ENCODE measurements at places on chromosomes 11 and 22.

GRCh38 chr22:43343670-43344519, 723 bp upstream of the SCUBE1 start:
- no peak for DNase-seq

DNA sequence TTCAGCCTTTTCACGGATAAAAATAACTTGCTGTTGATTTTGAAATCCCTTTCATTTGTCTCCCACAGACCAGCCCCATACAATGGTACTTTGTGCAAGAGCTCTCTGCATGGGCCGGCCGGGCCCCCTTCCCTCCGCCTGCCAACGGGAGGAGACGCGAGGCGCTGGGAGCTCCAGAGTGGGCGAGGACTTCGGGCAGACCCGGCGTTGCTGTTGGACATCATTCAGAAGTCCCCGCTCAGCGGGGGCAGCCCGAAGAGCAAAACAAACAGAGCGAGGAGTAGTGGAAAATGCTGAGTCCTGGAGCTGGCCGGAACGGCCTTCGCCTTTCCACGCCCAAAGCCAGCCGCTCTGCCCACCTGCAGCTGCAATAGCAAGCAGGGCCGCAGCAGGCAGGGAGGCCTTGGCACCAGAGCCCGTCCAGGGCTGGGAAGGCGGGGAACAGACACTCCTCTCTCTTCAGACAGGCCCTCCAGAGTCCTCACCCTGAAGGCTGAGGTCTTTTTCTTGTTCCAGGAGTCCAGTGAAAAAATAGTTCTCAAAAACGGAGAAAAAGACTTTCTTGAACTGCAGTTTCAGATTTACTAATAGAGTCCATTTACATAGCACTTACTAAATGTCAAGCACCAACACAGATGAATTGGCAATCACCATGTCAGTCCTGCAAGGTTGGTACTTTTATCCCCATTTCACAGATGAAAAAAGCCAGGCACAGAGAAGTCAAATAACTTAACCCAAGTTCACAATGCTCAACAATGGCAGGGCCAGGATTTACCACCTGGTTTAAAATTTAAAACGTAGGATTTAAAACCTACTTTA, 135.5 kb downstream of the ETS1 start:
- DNase-seq: no peak

DNA sequence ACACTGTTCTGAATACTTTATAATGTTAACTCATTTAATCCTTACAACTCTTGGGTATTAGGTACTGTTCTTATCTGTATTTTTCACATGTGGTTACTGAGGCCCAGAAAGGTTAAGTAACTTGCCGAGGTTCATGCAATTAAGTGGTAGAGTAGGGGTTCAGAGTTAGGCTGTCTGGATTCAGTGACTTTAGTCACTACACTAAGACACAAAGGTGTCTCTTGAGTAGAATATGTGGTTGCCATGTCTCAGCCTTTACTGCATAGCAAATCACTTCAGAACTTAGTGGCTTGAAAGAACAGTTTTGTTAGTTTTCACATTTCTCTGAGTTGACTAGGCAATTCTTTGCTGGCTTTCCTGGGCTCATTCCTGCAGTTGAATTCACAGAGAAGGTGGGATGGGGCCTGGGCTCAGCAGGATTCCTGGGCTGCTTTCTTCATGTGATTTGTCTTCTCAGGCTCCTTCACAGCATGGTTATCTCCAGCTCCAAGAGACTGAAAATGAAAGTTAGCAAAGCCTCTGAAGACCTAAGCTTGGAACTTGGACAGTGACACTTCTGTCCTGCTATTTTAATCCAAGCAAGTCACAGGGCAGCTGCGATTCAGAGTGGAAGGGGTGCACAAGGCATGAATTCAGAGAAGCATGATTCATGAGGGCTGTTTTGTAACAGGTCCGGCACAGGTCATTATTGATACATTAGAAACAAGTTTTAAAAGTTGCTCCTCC, 68.3 kb downstream of the SPECC1L start:
- no peak for DNase-seq

GRCh38 chr11:119362741-119363080, 16.2 kb upstream of the MFRP start:
- DNase-seq: peak; percentile 59

- no peak for DNase-seq
These were observed 13.2 kb downstream of the BARX2 start for GRCh38 chr11:129388824-129389223.

GRCh38 chr22:50670914-50671538, 1.6 kb upstream of the SHANK3 start:
- DNase-seq: no peak

DNA sequence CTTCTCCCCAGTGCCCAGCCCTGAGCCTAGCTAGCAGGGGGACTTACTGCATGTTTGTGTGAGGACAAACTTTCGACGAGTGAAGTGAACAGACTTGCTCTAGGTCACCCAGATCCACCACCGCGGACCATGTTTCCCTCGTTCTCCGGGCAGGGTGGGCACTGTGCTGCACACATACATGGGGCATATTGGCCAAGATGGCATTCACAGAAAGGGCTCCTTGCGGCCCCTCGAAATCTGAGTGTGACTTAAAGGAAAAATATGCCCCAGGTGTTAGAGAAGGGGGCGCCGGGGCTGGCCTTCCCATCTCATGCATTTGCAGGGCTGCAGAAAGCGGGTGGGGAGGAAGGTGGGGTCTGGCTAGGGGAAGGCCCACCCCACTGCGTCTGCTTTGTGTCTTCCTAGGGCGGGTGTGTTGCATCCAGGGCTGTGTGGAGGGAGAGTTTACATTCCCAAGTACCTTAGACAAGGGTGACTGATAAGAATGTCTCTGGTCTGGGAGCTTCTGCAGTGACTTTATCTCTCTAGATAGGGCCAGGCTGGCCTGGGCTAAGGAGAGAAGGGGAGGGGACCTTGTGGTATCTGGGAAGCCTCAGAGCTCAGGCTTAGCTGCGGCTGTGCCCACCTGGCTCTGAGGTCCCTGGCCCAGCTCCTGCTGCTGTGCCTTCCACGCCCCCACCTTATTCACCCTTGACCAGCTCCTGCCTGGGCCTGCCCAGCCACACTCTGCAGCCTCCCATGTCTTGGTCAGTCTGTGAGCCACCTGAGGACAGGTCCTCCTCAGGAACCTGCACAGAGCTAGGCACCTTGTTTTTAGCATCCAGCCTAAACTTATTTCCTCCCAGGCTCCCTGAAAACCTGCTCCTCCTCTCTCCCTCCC, 45.8 kb downstream of the LRRC32 start:
- no peak for DNase-seq

GRCh38 chr11:38323961-38324761, 1726.1 kb upstream of the RAG2 start:
- no peak for DNase-seq

DNA sequence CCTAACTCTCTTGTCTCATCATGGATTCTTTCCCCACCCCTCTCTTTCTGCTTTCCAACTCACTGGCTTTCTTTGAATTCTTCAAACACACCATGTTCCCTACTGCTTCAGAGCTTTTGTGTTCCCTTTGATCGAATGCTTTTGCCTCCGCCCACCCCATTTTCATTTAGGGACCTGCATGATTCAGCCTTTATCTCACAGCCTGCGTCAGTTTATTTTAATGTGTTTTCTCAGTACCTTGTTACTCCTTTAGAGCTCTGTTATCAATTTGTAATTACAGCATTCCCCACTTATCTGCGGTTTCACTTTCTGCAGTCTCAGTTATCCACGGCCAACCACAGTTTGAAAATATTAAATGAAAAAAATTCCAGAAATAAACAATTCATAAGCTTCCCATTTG, 451.3 kb downstream of the METTL15 start:
- DNase-seq: no peak

- no peak for DNase-seq
These were observed 2.9 kb downstream of the FAM111A start for GRCh38 chr11:59145534-59145933.

- DNase-seq: no peak
These were observed 465.3 kb upstream of the ARHGAP42 start for GRCh38 chr11:100221791-100222190.

DNA sequence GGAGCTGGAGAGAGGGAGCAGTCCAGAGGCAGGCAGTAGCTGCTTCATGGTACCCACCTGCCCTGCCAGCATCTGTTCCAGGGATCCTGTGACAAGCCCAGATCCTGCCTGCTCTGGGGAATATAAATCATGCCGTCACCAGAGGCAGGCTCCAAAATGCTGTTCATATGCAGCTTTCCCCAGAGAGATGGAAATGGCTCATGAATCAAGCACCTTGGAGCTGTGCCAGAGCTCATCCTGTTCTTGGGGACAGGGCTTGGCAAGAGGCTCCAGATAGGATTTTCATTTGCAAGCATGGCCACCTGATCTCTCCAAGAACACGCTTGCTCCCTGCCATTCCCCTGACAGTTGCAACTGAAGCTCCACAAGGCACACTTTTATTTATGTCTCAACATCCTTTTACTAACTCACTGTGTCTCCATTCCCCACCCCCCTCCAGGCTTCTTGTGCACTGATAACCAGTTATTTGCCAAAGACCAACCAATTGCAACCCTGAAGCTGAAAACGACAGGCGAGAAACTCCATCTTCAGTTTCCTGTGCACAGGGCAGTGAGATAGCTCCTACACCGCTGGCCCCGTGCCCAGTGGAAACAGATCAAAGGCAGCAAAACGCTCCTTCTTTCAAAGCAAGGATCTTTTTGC, 115.8 kb upstream of the PITPNB start:
- no peak for DNase-seq

DNA sequence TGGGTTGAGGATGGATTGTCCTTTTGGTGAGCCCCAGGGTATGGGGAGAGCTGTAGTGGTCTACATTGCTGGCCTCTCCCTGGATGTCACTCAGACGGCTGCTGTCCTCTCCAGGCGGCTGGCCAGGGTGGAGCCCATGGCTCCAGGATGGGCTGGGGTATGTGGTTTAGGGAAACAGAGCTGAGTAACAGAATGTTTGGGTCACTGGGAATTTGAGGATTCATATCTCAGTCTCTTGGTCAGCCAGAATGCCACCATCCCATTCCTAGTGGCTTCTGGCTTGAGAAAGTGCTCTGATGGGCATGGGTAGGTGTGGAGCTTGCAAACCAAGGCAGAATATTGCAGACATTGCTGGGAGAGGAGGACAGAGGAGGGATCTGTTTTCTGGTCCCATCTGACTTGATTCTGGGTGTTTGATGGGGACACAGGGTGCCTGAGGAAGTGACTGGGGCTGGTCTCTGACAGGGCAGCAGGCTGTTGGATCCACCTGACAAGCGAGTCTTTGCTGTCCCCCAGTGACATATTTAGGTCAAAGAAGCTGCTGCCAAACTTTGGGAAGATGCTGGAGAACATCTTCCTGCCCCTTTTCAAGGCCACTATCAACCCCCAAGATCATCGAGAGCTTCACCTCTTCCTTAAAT, 41.4 kb downstream of the AMPD3 start:
- DNase-seq: no peak

- DNase-seq: no peak
These were observed 58.8 kb downstream of the ISX start for GRCh38 chr22:35124691-35125219.

- no peak for DNase-seq
These were observed 19.8 kb downstream of the PTDSS2 start for GRCh38 chr11:469684-470560.

DNA sequence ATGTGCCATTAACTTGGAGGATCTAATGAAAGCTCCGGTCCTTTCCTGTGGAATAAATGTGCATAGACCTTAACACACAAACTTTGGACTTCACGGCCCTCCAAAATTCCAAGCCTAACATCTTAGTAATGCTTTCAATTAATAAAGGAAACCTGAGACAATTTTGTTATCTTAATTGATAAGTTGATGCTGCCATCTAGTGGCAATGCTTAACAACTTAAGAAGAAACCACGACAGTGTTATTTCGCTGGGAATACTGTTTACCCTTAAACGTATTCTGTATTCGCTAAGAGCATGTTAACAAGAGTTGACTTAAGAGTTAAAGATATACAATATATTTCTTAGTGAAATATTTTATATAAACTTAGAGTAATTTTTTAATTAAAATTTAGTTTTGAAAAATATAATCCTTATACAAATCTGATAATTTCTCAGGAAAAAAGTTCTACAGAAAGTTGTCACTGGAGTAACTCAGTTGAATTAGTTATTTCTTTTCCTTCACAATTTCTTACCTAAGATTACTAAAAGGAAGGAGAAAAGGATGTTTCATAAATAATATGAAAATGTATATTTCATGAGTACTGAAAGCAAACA, 35.0 kb upstream of the OR9G4 start:
- DNase-seq: no peak

GRCh38 chr11:69381681-69382130, 87.8 kb downstream of the MYEOV start:
- no peak for DNase-seq

DNA sequence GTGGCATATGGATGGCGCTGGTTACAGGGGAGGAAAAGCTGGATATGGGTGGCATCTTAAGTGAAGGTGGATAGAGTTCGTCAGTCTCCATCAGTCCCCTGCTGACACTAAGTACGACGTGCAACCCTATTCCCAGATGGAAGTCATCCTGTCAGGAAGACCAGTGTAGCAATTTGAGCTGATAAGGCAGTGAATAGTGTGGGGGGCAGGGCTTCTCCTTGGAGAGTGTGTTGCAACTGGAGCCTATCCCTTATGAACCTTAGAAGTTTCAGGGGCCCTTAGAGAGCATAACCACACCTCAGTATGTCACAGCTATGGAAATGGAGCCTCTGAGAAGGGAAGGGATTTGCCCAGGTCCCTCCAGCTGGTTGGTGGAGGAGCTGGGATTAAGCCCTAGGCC, 36.1 kb upstream of the ANKK1 start:
- no peak for DNase-seq

DNA sequence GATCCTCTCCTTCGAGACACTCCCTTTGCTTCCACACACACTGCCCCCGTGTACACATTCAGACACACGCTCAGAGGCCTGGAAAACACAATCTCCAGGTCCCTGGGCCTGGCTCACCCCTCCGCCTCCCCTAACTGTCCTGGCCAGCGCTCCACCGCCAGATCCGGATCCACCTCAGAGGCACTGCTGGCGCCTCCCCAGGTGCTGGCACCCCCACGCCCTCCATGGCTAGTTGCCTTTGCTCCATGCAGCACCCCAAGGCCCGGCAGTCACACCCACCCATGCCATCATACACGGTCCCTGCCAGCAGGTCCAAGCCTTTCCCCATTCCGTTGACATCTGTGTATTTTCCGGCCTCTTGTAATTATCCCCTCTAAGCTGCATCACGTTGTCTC, 11.1 kb downstream of the SPTBN2 start:
- peak; percentile 25 for DNase-seq

DNA sequence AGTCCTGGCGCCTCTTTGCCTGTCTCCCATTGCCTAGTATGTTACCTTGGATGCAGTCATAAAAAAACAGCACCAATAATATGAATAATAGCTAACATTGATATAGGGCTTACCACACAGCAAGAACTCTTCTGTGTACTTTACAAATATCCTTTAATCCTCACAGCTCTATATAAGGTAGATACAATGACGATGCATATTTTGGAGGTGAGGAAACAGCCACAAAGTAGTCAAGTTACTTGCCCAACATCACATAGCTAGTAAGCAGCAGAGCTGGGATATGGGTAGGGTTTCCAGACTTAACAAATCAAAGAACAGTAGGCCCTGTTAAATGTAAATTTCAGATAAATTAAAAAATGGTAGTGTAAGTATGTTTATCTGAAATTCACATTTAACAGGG, 128.8 kb downstream of the ST3GAL4 start:
- no peak for DNase-seq

GRCh38 chr11:75472081-75472732, 39.2 kb upstream of the KLHL35 start:
- no peak for DNase-seq

- DNase-seq: no peak
These were observed 19.5 kb upstream of the WNT7B start for GRCh38 chr22:45996241-45997076.

GRCh38 chr11:3154001-3154599, 11.0 kb downstream of the OSBPL5 start:
- no peak for DNase-seq

- no peak for DNase-seq
These were observed 11.0 kb upstream of the PLAAT2 start for GRCh38 chr11:63573881-63574855.

- no peak for DNase-seq
These were observed 117.8 kb downstream of the SERGEF start for GRCh38 chr11:17894929-17895658.

Measured in cerebellar nuclear complex (tissue), 1 donor.